ENCODE measurements at places on chromosomes 6 and 20.

GRCh38 chr20:6746901-6747609, 20.4 kb upstream of the BMP2 start:
- DNase-seq = no peak

GRCh38 chr6:15475261-15475660, 187.6 kb downstream of the DTNBP1 start:
- DNase-seq = no peak

- no peak for DNase-seq
These were observed 104.9 kb upstream of the PREP start for GRCh38 chr6:105507811-105508210.

- DNase-seq = no peak
These were observed 69.0 kb downstream of the AFG1L start for GRCh38 chr6:108363889-108364313.

- DNase-seq = no peak
These were observed 39.7 kb upstream of the PPP1R3G start for GRCh38 chr6:5045416-5045815.

DNA sequence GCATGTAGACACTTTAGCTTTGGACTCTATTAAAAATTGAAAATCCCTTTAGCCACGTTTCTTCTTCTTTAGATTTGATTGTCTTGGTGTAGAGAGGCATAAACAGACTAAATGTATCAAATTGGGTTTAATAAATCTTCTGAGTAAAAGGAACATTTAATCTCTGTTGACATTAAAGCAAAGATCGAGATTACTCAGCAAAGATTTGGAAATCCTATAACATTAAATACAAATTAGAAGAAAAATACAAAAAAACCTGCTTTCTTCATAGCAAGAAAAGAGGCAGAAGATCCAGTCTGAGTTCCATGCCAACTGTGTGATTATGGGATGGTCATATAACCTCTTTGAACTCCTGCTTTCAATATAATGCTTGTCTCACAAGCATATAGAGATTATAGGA, 172.3 kb downstream of the GJA1 start:
- DNase-seq = no peak
